ENCODE measurements at places on chromosomes 12 and 14.

GRCh38 chr12:24113701-24114100 is 164.2 kb upstream of the SOX5 start:
- no peak for DNase-seq

- peak; percentile 16 for DNase-seq
Observed at GRCh38 chr12:4979737-4980136, 63.9 kb upstream of the KCNA5 start.

DNA sequence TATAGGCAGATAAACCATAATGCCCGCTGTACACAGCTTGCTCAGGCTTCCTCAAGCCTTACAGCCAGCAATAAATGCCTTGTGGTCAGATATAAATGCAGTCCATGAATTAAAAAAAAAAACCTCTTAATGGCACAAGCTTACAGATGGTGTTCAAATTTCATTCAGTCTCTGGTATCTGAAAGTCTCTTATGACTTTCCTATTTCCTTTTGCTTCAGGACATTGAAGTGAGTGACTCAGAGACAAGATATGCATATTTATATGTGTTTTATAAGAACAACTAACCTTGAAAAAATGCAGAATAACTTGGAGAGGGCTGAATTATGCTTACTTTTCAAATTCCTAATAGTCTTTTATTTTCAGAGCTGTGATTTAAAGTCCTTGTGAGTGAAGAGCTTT is 426.9 kb upstream of the MIS18BP1 start:
- DNase-seq = peak; percentile 93

DNA sequence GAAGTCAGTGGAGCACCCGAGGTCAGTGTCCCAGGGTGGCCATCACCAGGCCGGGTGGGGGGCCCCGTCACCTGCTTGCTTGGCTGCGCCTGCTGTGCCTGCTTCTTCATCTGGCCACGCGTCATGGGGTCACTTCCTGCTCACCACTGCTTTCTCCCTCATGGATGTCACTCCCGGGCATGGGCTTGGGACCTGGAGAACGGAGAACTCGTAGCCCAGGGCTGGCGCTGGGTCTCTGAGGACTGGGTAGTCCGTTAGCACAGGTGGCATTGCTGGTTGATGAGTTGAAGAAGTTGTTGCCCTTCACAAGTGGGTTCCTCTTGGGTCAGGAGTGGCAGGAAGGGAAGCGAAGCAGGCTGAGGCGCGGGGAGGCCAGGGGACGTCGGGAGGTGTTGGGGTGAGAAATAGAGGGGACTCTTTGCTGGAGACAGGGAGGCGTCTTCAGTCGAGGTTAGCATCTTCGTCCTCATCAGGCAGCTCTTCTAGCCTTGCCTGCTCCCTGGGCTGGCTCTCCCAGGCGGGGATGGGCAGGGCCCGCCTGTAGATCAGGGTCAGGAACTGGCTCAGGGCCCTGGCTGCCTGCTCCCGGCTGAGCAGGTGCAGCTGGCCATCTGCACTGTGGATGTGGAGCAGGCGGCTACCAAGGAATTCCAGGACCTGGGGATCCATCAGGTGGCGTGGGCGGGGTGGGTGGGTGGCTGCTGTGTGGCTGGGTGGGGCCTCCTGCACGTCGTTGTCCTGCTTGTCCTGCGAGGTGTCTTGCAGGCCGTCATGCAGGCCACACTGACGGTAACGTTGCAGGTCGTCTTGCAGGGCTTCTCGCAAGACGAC is 23.0 kb downstream of the RTL1 start:
- DNase-seq = no peak

DNA sequence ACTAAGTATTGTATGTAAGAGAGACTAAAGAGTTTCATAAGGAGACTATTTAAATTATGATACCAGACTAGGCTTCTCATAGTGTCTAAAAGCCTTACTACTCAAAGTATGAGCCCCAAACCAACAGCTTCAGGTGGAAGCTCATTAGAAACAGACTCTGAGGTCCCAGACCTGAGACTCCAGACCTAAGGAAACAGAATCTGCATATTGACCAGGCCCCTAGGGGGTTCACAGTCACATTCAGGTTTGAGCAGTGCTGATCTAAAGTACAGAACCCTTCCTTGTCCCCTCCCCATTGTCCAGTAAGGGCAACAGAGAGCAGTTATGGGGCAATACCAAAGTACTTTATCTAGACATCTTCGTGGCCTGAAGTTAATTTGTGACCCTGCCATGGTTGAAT is 87.7 kb downstream of the SSPN start:
- DNase-seq = no peak

GRCh38 chr12:75782069-75782581 is 249.5 kb downstream of the PHLDA1 start:
- DNase-seq = no peak

DNA sequence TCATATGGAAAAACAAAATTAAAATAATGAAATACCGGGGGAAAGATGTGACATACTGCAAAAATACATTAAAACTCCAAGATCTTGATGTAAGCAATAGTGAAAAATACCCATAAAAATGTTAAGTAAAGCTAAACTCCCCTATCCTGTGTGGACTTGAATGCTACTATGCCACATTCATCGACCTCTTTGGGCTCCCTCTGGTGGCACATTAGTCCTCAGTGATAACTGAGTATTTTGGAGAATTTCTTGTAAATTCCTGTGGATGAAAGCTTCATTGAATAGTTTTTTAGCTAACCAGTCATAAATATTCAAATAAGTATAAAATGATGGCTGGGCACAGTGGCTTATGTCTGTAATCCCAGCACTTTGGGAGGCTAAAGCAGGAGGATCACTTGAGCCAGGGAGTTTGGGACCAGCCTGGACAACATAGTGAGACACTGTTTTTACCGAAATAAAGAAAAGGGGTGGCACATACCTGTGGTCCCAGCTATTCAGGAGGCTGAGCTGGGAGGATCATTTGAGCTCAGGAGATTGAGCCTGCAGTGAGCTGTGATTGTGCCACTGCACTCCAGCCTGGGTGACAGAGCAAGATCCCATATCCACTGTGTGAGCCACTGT is 42.4 kb upstream of the SGPP1 start:
- peak; percentile 50 for DNase-seq

GRCh38 chr14:80637756-80638619 is 303.6 kb downstream of the CEP128 start:
- peak; percentile 71 for DNase-seq

- DNase-seq = peak; percentile 64
Observed at GRCh38 chr12:16385782-16386646, 38.6 kb downstream of the MGST1 start.

GRCh38 chr14:49915085-49915484 is 22.2 kb downstream of the ARF6 start:
- DNase-seq = no peak
